ENCODE measurements at places on chromosomes 16 and 17. TPM values are rescaled to one million over a fixed set of nuclear protein-coding genes. Genes with fewer than 3 reads are reported as not detected.
A peak's percentile ranks its signal among the peaks of the same experiment; 100 is the strongest.

DNA sequence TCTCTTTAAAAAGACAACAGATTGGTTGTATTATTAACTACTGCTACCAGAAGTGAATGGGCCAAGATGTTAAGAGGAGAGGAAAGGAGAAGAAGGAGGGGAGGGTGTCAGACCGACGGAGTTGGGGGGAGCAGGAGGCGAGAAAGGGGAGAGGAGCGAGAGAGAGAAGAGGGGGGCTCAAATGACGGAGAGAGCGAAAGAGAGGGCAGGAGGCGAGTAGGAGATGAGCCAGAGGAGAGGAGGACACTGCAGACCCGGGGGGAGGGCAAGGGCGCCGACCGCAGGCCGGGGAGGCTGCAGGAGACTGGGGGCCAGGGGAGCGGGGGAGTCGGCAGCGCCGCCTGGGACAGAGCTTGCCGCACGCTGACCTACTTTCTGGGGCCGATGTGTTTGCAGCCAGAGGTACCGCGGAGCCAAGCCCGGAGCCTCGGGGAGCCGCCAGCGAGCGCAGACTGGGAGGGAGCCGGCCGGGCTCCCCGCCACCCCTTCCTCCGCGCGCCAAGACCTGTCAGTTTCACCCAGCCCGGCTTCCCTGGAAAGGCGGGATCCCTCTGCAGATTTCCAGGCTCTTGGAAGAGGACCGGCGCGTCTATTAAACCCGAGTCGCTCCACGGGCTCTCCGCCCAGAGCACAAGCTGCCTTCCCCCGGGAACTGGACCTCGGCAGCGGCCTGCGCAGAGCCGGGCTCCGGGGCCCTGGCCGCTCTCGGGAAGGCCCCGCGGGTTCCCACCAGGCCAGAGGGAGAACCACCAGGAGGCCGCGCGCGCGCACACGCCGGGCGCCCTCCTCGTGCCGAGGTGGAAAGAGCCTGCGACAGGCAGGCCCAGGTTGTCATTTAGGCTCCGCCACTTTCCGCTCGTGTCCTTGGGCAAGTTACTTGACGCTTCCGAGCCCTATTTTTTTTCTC is 74.6 kb downstream of the CMC2 start:
- DNase-seq, result peak; percentile 90
- peak overlapping the region; percentile 82 for H3K27ac ChIP-seq

- H3K27ac ChIP-seq, result no peak overlapping the region
- no peaks in the 10 kb centered on the region for H3K36me3 ChIP-seq
- H3K4me1 ChIP-seq, result no peaks in the 10 kb centered on the region
- no peak for DNase-seq
- H3K4me3 ChIP-seq, result no peak overlapping the region
- H3K27me3 ChIP-seq, result peaks cover 6% of the 10 kb centered on the region
These were observed 22.9 kb downstream of the COPZ2 start for GRCh38 chr17:48014595-48015111.

GRCh38 chr16:28283798-28284577 is 8.3 kb upstream of the SBK1 start:
- H3K4me3 ChIP-seq, result no peak overlapping the region
- no peak for DNase-seq
- no peaks in the 10 kb centered on the region for H3K36me3 ChIP-seq
- no peaks in the 10 kb centered on the region for H3K4me1 ChIP-seq
- no peaks in the 10 kb centered on the region for H3K27me3 ChIP-seq
- no peak overlapping the region for H3K27ac ChIP-seq

- no peak overlapping the region for H3K4me3 ChIP-seq
- H3K27ac ChIP-seq, result no peak overlapping the region
- H3K27me3 ChIP-seq, result no peaks in the 10 kb centered on the region
- no peak for DNase-seq
These were observed 21.5 kb upstream of the EEF2K start for GRCh38 chr16:22184615-22184968.

Gene MT4
- total RNA-seq, result not detected

DNA sequence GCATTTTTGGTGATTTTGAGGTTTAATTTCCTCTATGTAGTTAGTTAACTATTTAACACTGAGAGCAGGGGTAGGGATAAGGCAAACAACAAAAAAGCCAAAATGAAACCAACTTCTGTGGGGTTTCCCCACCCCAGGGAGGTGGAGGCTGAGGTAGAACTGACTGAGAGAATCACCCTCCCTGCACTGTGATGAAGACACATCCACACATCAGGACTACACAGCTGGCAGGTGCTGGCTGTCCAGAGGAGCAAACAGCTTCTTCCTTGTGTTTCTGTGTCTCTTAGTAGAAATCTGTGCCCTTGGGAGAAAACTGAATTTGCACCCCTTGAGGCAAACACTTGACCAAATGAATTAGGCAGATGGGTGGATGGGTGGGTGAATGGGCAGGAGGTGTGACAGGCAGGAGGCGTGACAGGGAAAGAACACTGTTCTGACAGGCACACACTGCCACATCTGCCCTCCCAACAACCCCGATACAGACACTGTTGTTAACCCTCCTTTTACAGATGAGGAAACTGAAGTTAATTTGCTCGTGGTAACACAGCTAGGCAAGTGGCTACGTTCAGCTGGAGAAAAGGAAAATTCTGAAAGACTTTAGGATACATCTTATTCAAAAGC is 62.9 kb upstream of the AMZ2 start:
- no peaks in the 10 kb centered on the region for H3K36me3 ChIP-seq
- no peaks in the 10 kb centered on the region for H3K27me3 ChIP-seq
- no peak overlapping the region for H3K4me3 ChIP-seq
- H3K27ac ChIP-seq, result no peak overlapping the region

DNA sequence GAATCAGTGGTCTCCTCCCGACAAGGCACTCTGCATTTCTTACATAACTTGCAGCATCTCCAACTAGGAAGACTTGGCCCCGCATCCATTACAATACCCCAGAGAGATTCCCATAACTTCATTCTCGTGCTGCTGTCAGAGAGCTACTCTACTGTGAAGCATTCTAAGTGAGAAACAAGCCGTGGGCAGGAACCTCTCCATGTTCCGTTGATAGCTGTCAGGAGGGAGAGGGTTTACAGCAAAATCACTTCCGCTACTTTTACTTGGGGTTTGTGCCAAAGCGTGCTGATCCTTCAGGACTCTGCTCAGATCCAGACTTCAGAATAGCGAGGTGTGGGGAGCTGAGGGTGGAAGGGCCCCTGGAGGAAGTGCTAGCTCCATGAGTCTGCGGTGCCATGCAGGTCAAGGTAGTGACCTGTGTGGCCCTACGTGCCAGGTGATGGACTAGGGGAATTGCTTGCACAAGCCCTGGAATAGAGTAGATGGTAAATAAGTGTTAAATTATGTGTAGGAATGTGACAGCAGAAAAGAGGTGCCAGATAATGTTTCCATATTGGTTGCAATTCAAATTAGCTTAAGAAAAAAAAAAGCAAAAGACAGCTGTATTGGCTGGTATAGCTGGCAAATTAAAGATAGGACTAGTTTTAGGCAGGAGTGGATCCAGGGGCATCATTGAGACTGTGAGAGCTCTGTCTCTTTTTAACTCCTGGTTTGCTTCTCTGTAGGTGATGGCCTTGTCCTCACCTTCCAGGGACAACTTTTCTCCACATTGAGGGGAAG is 358.5 kb upstream of the ERCC4 start:
- no peaks in the 10 kb centered on the region for H3K27me3 ChIP-seq
- no peaks in the 10 kb centered on the region for H3K4me1 ChIP-seq
- H3K27ac ChIP-seq, result no peak overlapping the region
- no peak overlapping the region for H3K4me3 ChIP-seq
- H3K36me3 ChIP-seq, result no peaks in the 10 kb centered on the region

Gene RUNDC1
- 12.4 TPM for total RNA-seq

DNA sequence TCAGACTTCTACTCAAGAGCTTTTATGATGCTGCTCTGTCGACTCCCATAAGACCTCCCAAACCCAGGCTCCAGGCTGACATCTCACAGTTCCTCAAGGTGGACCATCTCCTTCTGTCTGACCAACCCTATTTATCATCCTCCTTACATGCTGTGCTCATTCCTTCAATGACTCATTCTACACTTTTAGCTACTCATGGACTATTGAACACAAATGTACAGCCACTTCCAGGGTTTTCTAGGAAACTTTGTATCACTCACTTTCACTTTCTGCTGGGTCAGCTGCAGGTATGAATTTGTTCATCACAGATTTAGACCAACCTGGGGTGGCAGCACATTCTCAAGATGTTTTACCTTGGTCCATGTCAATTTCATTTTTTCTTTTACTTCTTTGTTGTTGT is 162.4 kb upstream of the FAM20A start:
- no peaks in the 10 kb centered on the region for H3K4me1 ChIP-seq
- H3K36me3 ChIP-seq, result no peaks in the 10 kb centered on the region
- H3K27ac ChIP-seq, result no peak overlapping the region
- no peak for DNase-seq
- H3K4me3 ChIP-seq, result no peak overlapping the region
- H3K27me3 ChIP-seq, result no peaks in the 10 kb centered on the region

Gene OR3A3
- not detected for total RNA-seq

GRCh38 chr16:24372824-24373223 is 116.7 kb downstream of the CACNG3 start:
- no peaks in the 10 kb centered on the region for H3K36me3 ChIP-seq
- no peaks in the 10 kb centered on the region for H3K27me3 ChIP-seq
- no peaks in the 10 kb centered on the region for H3K4me1 ChIP-seq
- no peak overlapping the region for H3K27ac ChIP-seq
- H3K4me3 ChIP-seq, result no peak overlapping the region

Gene HOXB6
- total RNA-seq, result not detected

DNA sequence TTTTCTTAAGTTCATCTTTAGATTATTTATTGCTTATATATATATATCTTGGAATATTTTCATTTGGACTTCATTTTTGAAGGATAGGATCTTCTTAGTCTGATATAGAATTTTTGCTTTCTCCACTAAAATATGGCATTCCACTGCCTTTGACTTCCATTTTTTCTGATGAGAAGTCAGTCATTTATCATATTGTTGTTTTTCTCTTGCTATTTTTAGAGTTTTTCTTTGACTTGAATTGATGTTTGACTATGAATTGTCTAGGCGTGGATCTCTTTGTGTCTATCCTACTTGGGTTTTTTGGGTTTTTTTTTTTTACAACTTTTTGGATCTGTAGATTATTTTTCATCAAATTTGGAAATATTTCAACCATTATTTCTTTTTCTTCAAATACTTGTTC is 67.7 kb downstream of the NLK start:
- no peak for DNase-seq
- H3K36me3 ChIP-seq, result no peaks in the 10 kb centered on the region
- no peak overlapping the region for H3K4me3 ChIP-seq

GRCh38 chr17:55420067-55420775 is 1.4 kb downstream of the MMD start:
- H3K4me3 ChIP-seq, result no peak overlapping the region
- H3K27ac ChIP-seq, result no peak overlapping the region
- no peaks in the 10 kb centered on the region for H3K36me3 ChIP-seq
- no peaks in the 10 kb centered on the region for H3K27me3 ChIP-seq
- DNase-seq, result no peak

- H3K4me3 ChIP-seq, result no peak overlapping the region
- H3K27me3 ChIP-seq, result no peaks in the 10 kb centered on the region
- H3K36me3 ChIP-seq, result no peaks in the 10 kb centered on the region
- H3K4me1 ChIP-seq, result no peaks in the 10 kb centered on the region
These were observed 18.5 kb upstream of the APRT start for GRCh38 chr16:88830258-88830657.

DNA sequence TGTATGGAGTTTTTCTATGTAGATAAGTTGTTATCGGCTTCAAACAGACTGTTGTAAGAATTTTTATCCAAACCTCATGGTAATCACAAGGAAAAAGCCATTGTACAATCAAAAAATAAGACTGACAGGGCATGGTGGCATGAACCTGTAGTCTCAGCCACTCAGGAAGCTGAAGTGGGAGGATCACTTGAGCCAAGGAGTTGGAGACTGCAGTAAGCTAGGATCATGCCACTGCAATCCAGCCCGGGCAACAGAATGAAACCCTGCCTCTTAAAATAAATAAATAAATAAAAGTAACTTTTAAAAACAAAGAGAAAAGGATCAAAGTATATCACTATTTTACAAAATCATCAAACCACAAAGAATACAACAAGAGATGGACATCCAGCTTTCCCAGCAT is 14.4 kb downstream of the OR1A1 start:
- no peaks in the 10 kb centered on the region for H3K27me3 ChIP-seq
- no peak overlapping the region for H3K4me3 ChIP-seq
- H3K4me1 ChIP-seq, result no peaks in the 10 kb centered on the region
- H3K36me3 ChIP-seq, result no peaks in the 10 kb centered on the region
- DNase-seq, result no peak

DNA sequence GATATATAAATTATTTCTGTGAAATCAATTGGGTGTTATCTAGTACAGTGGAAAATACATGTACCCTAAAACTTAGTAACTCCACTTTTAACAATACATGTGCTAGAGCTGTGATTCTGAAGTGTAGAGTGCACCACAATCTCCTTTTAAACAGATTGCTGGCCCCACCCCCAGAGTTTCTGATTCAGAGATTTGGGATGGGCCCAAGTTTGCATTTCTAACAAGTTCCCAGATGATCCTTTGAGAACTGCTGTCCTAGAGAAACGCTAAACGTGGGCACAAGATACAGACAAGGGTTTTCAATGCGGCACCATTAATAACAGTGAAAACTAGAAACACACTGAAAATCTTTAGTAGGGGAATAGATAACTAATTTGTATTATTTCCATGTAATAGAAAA is 49.2 kb downstream of the NXPH3 start:
- no peak overlapping the region for H3K27ac ChIP-seq
- no peaks in the 10 kb centered on the region for H3K27me3 ChIP-seq
- H3K4me3 ChIP-seq, result no peak overlapping the region
- no peaks in the 10 kb centered on the region for H3K36me3 ChIP-seq
- no peaks in the 10 kb centered on the region for H3K4me1 ChIP-seq

GRCh38 chr17:60330731-60331130 is 61.2 kb downstream of the USP32 start:
- no peak overlapping the region for H3K4me3 ChIP-seq
- H3K4me1 ChIP-seq, result no peaks in the 10 kb centered on the region

Gene CDH13
- total RNA-seq, result 49.1 TPM

DNA sequence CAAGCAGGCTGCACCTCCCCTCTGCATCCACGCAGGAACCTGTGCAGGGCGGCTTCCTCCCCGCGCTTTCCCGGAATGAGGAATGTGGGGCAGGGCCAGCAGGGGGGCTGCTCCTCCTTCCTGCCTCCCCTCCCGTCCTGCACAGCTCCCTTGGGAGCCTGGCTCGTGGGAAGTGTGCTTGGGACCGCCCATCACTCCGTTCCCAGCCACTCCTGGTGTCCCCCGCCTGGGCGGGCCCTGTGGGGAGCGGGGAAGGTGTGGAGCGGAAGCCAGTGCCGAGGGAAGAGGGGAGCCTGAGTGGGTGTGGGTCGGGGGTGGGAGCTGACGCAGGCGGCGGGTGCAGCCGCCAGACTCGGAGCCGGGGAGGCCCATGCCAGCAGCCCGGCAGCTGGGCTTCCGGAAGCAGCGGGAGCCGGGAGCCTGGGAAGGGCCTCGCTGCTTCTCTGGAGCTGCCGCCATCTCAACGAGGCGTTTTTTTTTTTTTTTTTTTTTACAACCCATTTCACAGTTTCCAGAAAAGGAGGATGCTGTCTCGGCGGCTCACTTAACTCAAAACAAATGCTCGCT is 24.1 kb downstream of the BAHCC1 start:
- no peaks in the 10 kb centered on the region for H3K27me3 ChIP-seq
- peaks cover 15% of the 10 kb centered on the region for H3K4me1 ChIP-seq
- peak; percentile 90 for DNase-seq
- peak overlapping the region; percentile 85 for H3K27ac ChIP-seq
- H3K4me3 ChIP-seq, result peak overlapping the region; percentile 20

Gene CD7
- not detected for total RNA-seq

Gene MILR1
- 3.8 TPM for total RNA-seq

Gene ABCA10
- total RNA-seq, result 32.8 TPM

Measured in uterus (tissue), 4 donors.